ENCODE measurements at places on chromosomes 4 and X.
A peak's percentile ranks its signal among the peaks of the same experiment; 100 is the strongest.

- no peak for DNase-seq
Measured at GRCh38 chr4:183370786-183371185, 48.6 kb upstream of the CLDN24 start.

DNA sequence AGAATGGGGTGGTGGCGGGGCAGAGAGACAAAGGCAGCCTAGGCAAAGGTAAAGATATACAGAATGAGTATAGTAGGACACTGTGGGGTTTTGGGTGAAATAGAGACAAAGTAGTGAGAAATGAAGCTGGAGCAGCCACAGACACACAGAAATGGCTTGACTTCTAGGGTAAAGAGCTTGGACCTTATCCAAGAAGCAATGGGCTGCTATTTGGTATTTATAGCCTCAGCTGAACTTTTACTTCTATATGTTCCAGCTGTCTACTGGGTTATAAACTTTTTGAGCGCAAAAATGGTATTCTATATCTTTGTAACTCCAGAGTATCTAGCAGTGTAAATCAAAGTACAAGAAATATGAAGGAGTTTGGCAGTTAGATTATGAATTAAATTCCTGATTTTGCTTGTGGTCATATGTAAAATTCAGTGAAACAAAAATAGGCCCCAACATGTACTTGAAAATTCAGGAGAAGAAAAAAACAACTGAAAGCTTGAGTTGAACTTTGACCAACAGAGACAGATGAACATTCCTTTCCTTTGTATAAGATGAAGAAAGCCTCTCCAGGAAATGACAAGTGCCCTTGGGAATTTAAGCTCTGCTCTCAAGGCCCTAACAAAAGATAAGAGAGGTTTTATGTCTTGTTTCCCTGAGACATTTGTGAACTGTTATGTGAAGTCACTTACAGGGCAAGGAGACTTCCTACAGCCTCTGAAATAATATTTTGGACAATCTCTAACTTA lies 354.1 kb downstream of the CHIC1 start:
- no peak for DNase-seq

GRCh38 chrX:117743469-117744251 lies 372.9 kb downstream of the KLHL13 start:
- no peak for DNase-seq

DNA sequence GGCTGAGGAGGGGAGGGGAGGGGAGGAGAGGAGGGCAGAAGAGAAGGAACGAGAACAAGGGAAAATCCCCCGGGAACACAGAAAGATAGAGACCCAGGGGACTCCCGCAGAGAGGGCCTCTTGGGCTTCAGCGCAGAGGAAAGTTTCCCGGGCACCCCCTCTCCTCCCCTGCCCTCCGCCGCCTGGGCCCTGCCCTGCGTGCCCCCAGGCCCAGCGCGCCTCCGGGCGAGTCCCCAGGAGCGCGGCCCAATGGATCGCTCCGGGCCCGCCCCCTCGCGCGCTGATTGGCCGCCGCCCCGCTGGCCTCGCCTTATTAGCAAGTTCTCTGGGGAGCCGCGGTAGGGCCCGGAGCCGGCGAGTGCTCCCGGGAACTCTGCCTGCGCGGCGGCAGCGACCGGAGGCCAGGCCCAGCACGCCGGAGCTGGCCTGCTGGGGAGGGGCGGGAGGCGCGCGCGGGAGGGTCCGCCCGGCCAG lies at the start of gene MSX1:
MSX1 (plus strand) TSS at position 341 of the 474 bp plus-strand sequence. CDS start 235 bp downstream, outside the sequence.
- peak; percentile 84 for DNase-seq

DNA sequence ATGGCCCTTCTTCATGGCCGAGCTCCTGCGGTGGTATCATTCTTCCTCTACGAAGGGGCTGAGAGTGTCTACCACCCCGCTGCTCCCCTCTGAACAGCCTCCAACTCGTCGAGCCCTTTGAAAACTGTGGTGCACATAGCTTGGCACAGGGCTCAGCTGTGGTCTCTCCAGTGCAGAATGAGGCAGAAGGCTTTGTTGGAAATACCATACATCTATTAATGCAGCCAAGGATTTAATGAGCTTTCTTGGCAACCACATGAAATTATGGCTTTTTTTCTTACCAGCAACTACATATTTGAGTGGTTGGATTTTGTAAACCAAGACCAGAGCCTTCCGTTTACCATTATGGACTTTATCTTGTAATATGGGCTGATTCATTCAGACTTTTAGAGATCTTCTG lies 61.7 kb upstream of the CBR4 start:
- no peak for DNase-seq

DNA sequence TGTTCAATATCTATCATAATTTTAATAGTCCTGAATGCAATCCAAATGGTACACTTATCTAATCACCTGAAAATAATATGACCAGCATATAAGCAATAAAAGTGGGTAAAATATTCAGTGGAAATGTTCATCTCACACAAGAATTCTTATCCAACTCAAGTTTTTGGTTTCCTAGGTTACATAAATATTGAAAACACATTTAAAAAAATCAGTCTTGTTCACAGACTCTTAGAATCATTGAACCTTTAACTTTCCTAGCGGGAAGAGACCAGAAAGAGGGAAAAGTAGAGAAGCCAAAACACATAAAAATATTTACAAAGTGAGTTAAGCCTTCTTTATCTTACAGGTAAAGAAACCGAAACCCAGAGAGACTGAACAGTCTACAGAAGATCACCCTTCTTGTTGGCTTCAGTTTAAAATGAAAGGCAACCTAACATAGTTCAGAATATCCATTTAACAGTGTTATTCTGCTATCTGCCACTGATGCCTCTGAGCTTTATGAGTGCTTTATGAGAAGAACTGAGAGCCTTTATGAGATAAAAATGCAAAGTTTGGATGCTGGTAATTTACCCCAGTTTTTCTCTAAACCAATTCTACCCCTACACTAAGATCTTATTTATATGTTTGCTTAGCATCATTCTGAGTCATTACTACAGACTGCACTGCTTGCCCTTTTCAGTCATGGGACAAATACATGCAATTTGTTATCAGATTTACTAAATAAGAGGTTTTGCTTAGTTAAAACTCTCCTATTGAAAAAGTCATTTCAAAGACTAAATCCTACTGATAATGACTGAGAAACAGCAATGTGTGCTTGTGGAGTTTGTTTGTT lies 453.3 kb upstream of the INTU start:
- DNase-seq, result no peak

DNA sequence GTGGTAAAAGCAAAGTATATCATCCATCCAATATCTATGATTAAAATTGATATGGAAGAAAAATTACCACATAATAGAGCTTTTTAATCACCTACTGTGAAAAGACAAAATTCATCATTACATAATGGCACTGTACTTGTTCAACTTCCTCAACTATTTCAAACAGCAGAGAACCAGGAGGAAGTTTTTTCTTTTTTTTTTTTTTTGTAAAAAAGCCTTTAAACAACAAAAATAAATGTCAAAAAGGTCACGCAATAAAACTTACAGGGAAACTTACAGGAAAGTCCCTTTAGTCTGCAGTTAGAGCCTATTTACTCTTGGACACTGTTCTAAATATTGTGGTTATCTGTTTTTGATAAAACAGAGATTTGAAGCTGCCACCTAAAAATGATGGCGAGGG lies 4.8 kb downstream of the PDGFC start:
- no peak for DNase-seq

GRCh38 chr4:185700048-185700447 lies 111.9 kb downstream of the SORBS2 start:
- DNase-seq, result no peak

GRCh38 chr4:98749206-98749605 lies 90.8 kb upstream of the TSPAN5 start:
- DNase-seq, result no peak

DNA sequence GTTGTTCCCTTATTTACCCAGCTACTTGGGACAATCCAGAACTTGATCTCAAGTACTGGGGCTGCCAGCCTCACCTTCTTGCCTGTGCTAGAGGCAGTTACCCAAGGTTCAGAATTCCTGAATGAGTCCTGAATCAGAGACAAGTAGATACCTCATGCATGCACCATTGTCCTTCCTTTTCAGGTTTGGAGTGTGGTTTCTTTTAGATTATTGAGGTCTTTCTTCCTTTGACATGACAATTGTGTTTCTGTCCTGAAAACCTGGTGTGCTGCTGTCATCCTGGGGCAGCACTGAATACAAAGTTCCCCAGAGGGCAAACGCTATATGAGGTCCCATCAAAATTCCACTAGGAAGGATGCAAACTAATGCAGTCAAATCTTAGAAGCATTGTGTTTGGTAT lies 3.5 kb downstream of the CXCL2 start:
- no peak for DNase-seq

DNA sequence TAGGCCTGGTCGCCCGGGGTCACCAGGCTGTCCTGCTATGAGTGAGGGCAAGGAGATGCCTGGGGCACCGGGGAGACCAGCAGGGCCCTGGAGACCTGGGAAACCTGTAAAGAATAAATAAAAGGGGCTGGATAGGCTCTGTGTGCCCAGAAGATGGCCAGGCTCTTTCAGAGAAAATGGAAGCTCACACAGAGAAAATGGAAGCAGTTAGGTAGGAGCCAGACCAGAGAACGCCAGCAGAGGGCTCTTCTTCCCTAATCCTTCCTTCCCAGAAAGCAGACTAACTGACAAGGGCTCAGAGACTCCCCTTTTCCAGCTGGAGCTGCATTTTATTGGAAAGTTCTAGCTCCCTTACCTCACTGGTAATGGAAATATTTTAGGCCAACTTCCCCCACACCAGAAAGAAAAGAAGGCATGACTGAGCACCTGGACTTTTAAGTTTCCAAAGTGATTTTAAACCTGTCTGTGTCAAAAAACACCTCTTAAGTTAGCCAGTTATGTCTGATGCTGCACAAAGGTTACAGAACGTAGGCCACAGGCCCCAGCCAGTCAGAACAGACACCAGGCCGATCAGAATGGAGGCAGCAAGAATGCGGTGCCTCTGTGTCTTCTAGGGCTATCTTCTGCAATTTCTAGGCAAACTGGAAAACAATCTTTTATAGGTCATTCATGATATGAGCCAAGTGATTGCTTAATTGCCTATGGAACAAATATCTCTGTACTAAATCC lies 74.0 kb downstream of the ATG4A start:
- DNase-seq, result peak; percentile 43

DNA sequence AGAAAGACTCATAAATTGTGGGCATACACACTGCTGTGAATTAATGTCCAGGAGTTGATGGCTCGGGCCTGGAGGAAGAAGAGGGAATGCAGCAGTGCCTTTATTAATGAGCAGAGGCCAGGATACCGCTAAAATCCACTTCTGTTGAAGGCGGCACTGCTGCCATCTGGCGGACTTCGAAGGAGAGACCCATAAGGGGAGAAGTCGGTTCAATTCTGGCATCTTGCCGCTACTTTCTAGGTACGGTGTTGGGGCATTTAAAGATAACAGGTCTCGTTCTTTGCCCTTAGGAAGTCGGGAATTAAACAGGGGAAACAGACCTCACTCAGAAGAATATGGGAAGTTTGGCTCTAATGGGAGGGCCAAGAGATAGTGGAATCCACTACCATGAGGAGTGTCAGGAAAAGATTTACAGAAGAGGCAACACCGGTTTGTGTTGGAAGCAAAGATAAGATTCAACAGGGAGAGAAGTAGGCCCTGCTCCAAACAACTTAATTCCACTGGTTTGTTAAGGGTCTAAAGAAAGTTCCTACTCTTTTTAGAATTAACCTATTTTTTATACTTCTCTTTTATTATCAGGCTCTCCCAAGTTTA lies 133.6 kb upstream of the GIMD1 start:
- peak; percentile 65 for DNase-seq

DNA sequence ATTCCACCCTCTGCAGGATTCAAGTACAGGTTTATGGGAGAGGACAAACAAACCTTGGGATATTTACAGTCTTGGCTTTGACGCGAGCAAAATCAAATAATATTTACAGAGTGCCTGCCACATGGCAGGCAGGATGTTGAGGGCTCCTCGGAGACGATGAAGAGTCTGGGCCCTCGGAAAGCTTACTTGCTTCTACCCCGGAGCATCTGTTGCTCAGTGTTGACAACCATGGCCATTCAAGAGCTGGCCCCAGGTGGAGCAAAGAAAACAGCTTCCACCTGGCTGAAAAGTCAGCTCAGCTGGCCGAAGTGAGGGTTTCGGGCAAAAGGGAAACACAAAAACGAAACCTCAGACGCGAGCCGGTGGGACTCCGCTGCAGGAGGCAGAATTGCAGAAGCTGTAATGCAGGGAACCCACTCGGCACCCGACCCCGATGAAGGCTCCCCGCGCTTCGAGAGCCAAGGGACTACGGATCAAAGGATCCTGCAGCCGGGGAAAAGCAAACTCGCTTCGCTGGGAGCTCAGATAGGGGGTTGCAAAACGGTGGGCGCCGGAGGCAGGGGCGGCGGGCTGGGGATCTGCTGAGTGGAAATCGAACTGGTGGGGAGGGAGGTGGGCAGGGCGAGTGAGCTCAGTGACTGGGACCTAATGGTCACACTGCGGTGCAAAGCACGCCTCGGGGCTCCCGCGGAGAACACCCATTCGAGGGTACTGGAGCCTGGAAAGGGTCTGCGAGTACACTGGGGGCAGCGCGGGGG lies 805 bp downstream of the ATP8A1 start:
- DNase-seq, result peak; percentile 51

GRCh38 chrX:41885724-41886123 lies 37.6 kb downstream of the CASK start:
- DNase-seq, result no peak

DNA sequence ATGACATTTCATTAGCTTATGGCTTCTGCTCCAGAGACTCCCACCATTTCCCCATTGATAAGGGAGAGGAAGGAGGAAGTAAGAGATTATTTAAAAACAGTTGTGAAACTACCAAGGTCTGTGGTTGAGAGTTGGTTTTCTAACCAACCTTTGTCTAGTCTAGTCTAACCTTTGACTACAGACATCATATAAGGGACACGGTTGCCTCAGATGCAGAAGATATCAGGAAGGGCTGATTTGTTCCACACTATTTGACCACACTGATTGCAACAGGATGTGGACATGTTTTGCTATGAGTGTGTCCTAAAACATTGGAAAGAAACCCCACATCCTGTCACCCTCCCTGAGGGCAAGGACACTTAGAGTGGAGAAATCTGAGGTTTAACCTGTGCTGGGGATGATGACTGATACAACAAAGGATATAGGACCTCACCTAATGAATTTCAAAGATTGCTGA lies 53.0 kb downstream of the COQ2 start:
- DNase-seq, result no peak

- no peak for DNase-seq
Measured at GRCh38 chr4:26049447-26049846, 135.4 kb downstream of the SMIM20 start.

GRCh38 chr4:111937368-111937767 lies 207.9 kb upstream of the FAM241A start:
- DNase-seq, result no peak

DNA sequence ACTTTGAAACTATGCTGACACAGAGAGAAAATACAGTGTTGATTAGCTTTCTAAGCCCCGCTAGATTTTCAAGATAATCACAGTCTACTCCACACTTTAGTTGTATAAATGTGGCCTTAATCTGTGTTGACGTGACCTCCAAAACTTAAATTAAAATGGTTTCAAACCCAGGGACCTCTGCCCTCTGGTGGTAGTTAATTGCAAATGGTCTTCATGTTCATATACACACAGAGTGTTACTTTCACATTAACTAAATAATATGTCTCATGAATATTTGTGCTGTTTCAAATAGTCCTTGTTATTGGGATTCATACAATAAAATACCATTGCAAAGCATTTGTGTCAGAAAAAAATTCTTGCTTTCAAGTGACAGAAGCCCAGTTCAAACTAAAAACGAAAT lies 64.3 kb downstream of the TASL start:
- DNase-seq, result no peak
